ENCODE measurements at places on chromosomes 5 and 9.

GRCh38 chr9:28363151-28363562, 789.9 kb upstream of the C9orf72 start:
- DNase-seq = no peak

GRCh38 chr5:102591650-102592049, 92.8 kb upstream of the SLCO6A1 start:
- DNase-seq = no peak

- DNase-seq = no peak
Observed at GRCh38 chr9:19788614-19789271, at the start of gene SLC24A2. Gene SLC24A2 (minus strand): TSS chr9:19789037.

DNA sequence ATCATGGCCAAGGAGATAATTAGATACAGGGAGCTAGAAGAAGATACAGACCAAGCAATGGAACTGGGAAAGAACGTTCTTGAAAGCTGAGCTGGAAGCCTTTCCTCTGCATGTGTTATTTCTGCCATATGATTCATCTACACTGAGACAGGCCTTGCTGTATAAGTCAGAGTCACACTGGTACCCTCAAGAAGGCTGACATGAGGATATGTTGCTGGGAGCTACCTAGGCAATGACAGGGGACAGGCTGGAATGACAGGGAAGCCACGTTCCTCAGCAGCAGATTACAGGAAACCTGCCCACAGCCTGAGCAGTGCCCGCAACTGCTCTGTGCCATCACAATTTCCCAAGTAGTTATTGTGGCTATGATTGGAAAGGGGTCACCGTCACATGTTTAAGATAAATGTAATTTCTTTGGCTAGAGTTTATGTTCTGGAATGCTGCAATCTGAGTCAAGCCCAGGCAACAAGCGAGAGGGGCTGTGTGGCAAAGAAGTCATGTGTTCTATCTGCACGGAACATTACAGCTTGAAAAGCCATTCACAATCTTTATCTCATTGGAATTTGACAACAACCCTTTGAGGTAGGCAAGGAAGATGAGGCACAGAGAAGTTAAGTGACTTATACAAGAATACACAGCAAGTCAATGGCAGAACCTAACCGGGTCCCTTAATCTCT, 108.2 kb downstream of the TTLL11 start:
- DNase-seq = no peak

GRCh38 chr5:52985306-52985705, 3.8 kb upstream of the ITGA2 start:
- DNase-seq = no peak

GRCh38 chr9:128396970-128397613, 23.6 kb upstream of the CERCAM start:
- DNase-seq = no peak

GRCh38 chr5:6859951-6860638, 146.9 kb downstream of the TENT4A start:
- no peak for DNase-seq

GRCh38 chr5:154197801-154198491, 7.4 kb downstream of the GALNT10 start:
- peak; percentile 94 for DNase-seq

- no peak for DNase-seq
Observed at GRCh38 chr9:99103901-99104458, 933 bp upstream of the TGFBR1 start.

- no peak for DNase-seq
Observed at GRCh38 chr5:120457839-120458507, 6.1 kb upstream of the PRR16 start.

DNA sequence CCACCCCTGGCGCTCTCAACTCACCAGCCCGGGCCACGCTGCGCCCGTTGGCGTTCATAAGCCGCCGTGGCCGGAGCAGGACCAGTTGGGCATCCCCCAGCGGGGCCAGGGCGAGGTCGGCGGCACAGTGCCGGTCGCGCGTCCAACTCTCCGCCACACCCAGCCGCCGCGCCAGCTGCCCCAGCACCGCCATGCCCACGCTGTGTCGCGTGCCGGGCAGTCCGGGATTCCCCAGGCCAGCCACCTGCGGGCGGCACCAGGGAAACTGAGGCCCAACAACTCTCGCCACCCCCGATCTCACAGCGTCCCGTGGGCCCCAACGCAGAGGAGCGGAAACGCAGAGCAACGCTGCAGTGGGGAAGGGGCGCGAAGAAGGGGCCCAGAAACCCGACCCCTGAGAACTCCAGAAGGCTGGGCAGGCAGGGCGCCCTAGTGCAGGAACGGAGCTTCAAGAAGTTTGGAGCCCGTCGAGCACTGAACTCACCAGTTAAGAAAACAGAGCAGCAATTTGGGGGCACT, 453 bp downstream of the PTRH1 start:
- no peak for DNase-seq

- no peak for DNase-seq
Observed at GRCh38 chr5:174409070-174409469, 315.3 kb upstream of the MSX2 start.
